Body of pancreas (tissue), 4 donors: ENCODE measurements at places on chromosomes 13 and 19. TPM values are rescaled to one million over a fixed set of nuclear protein-coding genes. Genes with fewer than 3 reads are reported as not detected.

The GAPDHS gene
- not detected for total RNA-seq

The GPR183 gene
- not detected for total RNA-seq

The URAD gene
- not detected for total RNA-seq

GRCh38 chr13:105446197-105446596, 1089.3 kb downstream of the EFNB2 start:
- no peaks in the 10 kb centered on the region for H3K36me3 ChIP-seq
- no peak overlapping the region for H3K27ac ChIP-seq
- no peaks in the 10 kb centered on the region for H3K27me3 ChIP-seq
- no peaks in the 10 kb centered on the region for H3K4me1 ChIP-seq

DNA sequence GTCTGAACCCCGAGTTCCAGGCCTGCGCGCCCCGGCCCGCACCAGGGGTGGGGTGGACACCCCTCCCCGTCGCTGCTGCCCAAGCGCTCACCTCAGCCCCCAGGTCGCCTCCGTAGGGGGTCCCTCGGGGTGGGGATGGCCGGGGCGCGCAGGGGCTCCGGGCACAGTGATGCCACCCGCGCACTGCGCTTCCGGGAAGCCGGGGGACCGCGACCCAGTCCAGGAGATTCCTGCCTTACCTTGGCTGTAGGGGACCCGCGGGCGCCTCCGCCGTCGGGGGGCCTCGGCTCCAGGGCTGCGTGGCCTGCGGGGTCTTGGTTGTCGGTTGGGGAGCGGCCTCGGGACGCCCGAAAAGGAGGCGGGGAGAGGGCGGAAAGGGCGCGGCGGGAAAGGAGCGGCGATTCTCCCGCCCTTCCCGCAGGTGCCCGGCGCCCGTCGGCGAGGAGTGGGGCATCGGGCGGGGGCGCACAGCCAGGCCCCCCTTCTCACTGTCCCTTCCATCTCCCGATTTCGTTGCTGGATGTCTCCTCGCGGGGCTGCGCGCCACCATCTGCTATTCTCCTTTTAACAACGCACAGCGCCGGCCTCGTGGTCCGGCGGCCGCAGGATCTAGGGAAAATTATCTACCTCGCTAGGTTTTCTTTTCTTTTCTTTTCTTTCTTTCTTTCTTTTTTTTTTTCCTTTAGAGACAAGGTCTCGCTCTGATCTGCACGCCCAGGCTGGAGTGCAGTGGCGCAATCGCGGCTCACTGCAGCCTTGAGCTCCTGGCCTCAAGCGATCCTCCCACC, at the start of gene KEAP1:
TSS of gene KEAP1 (minus strand) at position 355 of the 788 bp plus-strand sequence. CDS start 3,323 bp downstream, outside the sequence.
- peaks cover 45% of the 10 kb centered on the region for H3K4me1 ChIP-seq
- H3K27ac ChIP-seq: peak within 1 kb of the TSS; percentile 99
- peak; percentile 56 for DNase-seq
- no peaks in the 10 kb centered on the region for H3K27me3 ChIP-seq
